ENCODE measurements at places on chromosomes 5 and 9.

DNA sequence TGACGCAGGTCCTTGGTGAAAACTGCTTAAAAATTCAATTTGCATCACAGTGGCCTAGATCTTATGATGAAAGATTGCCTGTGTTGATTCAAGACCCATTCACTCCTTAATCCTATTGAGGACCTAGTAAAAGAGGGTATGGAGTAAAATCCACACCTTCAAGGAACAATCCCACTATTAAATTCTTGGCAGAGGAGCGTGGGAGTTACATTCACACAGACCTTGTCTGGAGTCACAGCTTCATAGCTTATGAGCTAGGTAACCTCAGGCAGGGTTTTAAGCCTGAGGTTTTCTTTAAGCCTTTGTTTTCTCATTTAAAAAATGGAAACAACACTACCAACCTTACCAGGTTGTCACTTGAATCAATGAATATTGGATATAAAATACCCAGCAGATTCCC is 566.5 kb upstream of the ZNF462 start:
- DNase-seq: no peak

- DNase-seq: no peak
Observed at GRCh38 chr9:88017096-88017495, 42.8 kb upstream of the CDK20 start.

GRCh38 chr5:41408676-41409443 is 101.5 kb downstream of the PLCXD3 start:
- no peak for DNase-seq

GRCh38 chr9:14380061-14380836 is 66.3 kb upstream of the NFIB start:
- no peak for DNase-seq

DNA sequence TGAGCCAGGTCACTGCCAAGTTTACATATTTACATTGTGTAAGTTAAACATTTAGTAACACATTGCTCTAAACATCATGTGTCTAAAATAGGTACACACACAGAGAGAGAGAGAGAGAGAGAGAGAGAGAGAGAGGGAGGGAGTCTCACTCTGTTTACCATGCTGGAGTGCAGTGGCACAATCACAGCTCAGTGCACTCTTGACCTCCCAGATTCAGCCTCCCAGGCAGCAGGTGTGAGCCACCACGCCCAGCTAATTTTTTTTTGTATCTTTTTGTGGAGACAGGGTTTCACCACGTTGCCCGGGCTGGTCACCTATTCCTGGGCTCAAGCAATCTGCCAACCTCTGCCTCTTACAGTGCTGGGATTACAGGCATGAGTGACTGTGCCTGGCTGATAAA is 1045.3 kb downstream of the TLE1 start:
- no peak for DNase-seq
